ENCODE measurements at places on chromosomes 7 and 10.

DNA sequence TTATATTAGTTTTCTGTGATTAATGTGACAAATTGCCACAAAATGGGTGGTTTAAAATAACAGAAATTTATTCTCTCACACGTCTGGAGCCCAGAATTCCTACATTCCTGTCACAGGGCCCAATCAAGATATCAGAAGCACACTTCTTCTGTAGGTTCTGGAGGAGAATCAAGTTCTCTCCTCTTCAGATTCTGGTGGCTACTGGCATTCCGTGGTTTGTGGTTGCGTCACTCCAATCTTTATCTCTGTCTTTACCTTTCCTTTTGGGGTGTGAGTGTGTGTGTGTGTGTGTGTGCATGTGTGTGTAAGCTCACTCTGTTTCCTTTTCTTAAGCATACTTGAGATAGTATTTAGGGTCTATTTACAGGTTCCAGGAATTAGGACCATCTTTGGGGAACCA, 115.5 kb upstream of the DKK1 start:
- DNase-seq: no peak
- H3K27me3 ChIP-seq: no peaks in the 10 kb centered on the region
- no peak overlapping the region for H3K27ac ChIP-seq
- H3K4me1 ChIP-seq: no peaks in the 10 kb centered on the region
- no peaks in the 10 kb centered on the region for H3K36me3 ChIP-seq

DNA sequence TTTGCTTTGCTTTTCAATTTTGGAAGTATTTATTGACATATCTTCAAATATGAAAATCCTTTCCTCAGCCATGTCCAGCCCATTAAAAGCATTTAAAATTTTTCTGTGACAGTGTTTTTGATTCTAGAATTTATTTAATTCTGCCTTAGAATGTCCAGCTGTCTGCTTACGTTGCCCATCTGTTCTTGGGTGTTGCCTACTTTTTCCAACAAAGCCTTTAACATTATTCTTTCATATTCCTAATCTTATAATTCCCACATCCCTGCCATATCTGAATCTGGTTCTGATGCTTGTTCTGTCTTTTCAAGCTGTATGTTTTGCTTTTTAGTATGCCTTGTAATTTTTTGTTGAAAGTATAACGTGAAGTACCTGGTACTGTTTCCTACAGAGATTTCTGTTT, 204.7 kb upstream of the VSTM2A start:
- H3K4me3 ChIP-seq: no peak overlapping the region
- no peaks in the 10 kb centered on the region for H3K36me3 ChIP-seq
- DNase-seq: no peak
- no peak overlapping the region for H3K27ac ChIP-seq

- H3K4me1 ChIP-seq: no peaks in the 10 kb centered on the region
- no peak overlapping the region for H3K4me3 ChIP-seq
- H3K36me3 ChIP-seq: no peaks in the 10 kb centered on the region
- no peak for DNase-seq
- H3K27me3 ChIP-seq: no peaks in the 10 kb centered on the region
- no peak overlapping the region for H3K27ac ChIP-seq
These were observed 947.9 kb upstream of the LRRN3 start for GRCh38 chr7:110142939-110143526.

DNA sequence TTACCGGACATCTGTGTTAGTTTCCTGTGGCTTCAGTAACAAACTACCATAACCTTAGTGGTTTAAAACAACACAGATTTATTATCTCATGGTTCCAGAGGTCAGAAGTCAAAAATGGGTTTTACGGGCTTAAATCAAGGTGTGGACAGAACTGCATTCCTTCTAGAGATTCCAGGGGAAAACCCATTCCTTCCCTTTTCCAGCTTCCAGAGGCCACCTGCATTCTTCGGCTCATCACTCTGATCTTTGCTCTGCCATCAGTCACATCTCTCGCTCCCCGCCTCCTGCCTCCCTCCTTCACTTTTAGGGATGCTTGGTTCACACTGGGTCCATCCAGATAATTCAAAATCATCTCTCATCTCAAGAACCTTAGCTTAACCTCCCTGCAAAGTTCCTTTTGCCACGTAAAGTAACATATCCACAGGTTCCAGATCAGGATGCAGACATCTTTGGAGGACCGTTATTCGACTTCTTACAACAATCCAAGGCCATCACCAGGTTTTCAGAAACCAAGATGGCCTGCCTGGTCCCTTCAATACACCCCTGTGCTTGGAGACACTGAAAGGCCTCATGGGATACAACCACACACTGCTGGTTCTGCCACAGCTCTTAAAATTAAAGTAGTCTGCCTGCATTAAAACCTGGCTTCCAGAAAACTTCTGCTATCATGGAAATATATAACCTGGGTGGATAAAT, 225.9 kb upstream of the MYO3A start:
- no peak overlapping the region for H3K27ac ChIP-seq
- no peak for DNase-seq
- H3K27me3 ChIP-seq: no peaks in the 10 kb centered on the region
- H3K4me1 ChIP-seq: peaks cover 3% of the 10 kb centered on the region
- no peaks in the 10 kb centered on the region for H3K36me3 ChIP-seq

DNA sequence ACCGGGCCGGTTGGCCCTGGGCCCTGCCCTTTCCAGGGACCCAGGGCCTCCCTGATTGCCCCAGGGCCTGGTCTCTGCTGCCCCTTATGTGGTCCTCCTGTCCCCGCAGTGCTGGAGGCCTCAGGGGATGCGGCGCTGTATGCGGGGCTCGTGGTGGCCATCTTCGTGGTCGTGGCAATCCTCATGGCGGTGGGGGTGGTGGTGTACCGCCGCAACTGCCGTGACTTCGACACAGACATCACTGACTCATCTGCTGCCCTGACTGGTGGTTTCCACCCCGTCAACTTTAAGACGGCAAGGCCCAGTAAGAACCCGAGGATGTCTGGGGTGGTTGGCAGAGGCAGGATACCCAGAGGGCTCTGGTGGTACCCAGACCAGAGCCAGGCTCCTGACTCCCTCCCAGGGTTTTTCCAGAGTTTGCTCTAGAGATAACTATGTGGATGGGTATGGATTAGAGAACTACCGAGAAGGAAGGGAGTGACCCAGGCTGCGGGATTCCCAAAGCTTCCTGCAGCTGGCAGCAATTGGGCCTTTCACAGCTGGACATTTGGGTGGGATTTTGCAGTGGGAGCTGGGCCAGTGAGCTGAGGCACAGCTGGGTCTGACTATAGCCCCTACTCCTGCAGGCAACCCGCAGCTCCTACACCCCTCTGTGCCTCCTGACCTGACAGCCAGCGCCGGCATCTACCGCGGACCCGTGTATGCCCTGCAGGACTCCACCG, 28.1 kb upstream of the SLC29A3 start:
- no peaks in the 10 kb centered on the region for H3K27me3 ChIP-seq
- H3K4me3 ChIP-seq: no peak overlapping the region
- no peaks in the 10 kb centered on the region for H3K4me1 ChIP-seq

GRCh38 chr7:134916171-134916883, 70.0 kb upstream of the AGBL3 start:
- H3K27me3 ChIP-seq: no peaks in the 10 kb centered on the region
- no peaks in the 10 kb centered on the region for H3K4me1 ChIP-seq
- no peak overlapping the region for H3K4me3 ChIP-seq
- H3K27ac ChIP-seq: no peak overlapping the region
- DNase-seq: no peak

DNA sequence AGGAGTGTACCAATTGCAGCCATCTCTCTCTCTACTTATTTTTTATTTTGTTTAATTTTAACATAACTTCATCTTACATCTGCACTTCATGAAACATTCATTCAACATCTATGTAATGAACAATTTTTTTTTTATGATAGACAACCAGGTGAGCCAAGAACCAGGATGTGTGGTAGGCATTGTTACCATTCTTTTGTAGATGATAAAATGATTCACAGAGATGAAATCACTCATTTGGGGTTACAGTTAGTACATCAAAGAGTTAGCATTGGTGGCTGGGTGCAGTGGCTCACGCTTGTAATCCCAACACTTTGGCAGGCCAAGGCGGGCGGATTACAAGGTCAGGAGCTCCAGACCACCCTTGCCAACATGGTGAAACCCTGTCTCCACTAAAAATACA, 127.8 kb downstream of the HDAC9 start:
- no peaks in the 10 kb centered on the region for H3K27me3 ChIP-seq
- DNase-seq: no peak
- H3K4me3 ChIP-seq: no peak overlapping the region
- no peak overlapping the region for H3K27ac ChIP-seq
- H3K36me3 ChIP-seq: no peaks in the 10 kb centered on the region
- no peaks in the 10 kb centered on the region for H3K4me1 ChIP-seq

DNA sequence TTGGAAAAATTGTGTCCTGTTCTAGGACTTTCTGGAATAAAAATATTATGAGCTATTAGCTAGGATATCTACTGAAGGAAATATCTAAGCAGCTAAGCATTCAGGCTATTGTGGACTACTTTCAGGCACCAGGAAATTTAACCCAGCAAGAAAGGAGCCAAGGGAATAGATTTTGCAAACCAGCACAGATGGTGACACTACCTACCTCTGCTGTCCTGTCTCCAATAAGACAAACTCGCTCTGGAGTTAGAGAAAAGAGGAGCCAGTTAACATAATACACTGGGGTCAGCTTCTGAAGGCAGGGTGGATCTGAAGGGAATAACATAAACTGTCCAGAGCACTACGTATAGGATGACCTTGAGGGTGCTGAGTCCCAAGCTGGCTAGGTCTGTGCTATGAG, 223.7 kb upstream of the PRSS58 start:
- H3K36me3 ChIP-seq: no peaks in the 10 kb centered on the region
- no peak overlapping the region for H3K4me3 ChIP-seq
- no peak overlapping the region for H3K27ac ChIP-seq

- H3K27me3 ChIP-seq: no peaks in the 10 kb centered on the region
- H3K4me1 ChIP-seq: no peaks in the 10 kb centered on the region
- H3K27ac ChIP-seq: no peak overlapping the region
These were observed 246.6 kb downstream of the SNX10 start for GRCh38 chr7:26538216-26538615.

GRCh38 chr10:50431133-50431532, 179.8 kb upstream of the ASAH2 start:
- H3K4me1 ChIP-seq: no peaks in the 10 kb centered on the region
- H3K27ac ChIP-seq: no peak overlapping the region
- H3K27me3 ChIP-seq: no peaks in the 10 kb centered on the region
- no peak for DNase-seq
- no peak overlapping the region for H3K4me3 ChIP-seq
- H3K36me3 ChIP-seq: no peaks in the 10 kb centered on the region

GRCh38 chr7:156962897-156963296, 13.4 kb downstream of the NOM1 start:
- no peaks in the 10 kb centered on the region for H3K27me3 ChIP-seq
- no peak overlapping the region for H3K27ac ChIP-seq
- peaks cover 25% of the 10 kb centered on the region for H3K36me3 ChIP-seq

DNA sequence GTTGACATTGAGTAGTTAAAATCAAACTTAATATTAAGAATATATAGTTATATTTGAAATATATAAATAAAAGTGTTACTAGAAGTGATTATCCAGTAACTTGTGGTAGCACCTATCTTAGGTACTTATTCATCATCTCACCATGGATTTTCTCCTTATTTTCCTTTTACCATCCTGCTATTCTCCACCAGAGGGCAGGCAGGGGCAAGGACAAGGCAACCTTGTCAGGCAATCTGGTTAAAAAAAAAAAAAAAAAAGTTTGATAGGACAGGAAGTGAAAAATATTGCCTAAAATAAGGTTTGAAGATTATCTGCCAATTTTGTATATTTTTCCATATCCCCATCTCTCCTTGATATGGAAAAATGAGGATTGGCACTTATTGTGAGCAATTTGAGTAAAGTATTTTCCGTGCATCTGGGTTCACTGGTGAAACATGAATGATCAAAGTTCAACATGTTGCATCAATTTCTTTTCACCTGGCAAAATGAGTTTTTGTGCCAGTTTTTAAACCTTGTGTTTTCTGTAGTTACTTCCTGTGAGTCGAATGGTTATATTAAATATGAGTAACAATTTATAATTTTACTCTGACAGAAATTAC, 256.7 kb downstream of the AGMO start:
- DNase-seq: peak; percentile 64
- no peaks in the 10 kb centered on the region for H3K27me3 ChIP-seq
- no peak overlapping the region for H3K27ac ChIP-seq

DNA sequence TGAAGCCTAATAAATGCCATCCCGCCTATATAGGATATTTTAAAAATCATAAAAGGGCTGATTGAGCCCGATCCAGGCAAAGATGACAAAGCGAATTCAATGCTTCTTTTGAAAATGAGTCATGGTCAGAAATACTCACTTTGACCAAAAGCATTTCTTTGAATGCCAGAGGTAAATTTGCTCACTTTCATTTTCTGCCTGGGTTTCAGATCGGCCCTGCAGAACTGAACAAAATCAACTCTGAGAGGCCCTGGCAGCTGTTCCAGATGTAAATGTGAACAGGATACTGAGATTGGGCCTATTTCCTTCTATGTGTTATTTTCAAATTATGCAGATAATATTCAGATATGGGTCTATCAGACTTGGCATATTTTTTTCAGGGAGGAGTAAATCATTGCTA, 114.8 kb upstream of the ARID5B start:
- no peaks in the 10 kb centered on the region for H3K36me3 ChIP-seq
- H3K4me1 ChIP-seq: no peaks in the 10 kb centered on the region
- H3K27me3 ChIP-seq: no peaks in the 10 kb centered on the region
- H3K4me3 ChIP-seq: no peak overlapping the region

GRCh38 chr7:108002726-108003598, at the start of gene LAMB1:
LAMB1 (minus strand) TSS chr7:108003161; CDS start chr7:108002885, 276 bp downstream.
- peak within 1 kb of the TSS; percentile 74 for H3K4me3 ChIP-seq
- peak; percentile 84 for DNase-seq
- H3K4me1 ChIP-seq: peaks cover 2% of the 10 kb centered on the region
- peak within 1 kb of the TSS; percentile 65 for H3K27ac ChIP-seq
- H3K27me3 ChIP-seq: peaks cover 5% of the 10 kb centered on the region

- H3K36me3 ChIP-seq: no peaks in the 10 kb centered on the region
- no peak overlapping the region for H3K4me3 ChIP-seq
- no peaks in the 10 kb centered on the region for H3K4me1 ChIP-seq
- DNase-seq: no peak
- H3K27ac ChIP-seq: no peak overlapping the region
These were observed 156.7 kb downstream of the MBL2 start for GRCh38 chr10:52615756-52616394.

DNA sequence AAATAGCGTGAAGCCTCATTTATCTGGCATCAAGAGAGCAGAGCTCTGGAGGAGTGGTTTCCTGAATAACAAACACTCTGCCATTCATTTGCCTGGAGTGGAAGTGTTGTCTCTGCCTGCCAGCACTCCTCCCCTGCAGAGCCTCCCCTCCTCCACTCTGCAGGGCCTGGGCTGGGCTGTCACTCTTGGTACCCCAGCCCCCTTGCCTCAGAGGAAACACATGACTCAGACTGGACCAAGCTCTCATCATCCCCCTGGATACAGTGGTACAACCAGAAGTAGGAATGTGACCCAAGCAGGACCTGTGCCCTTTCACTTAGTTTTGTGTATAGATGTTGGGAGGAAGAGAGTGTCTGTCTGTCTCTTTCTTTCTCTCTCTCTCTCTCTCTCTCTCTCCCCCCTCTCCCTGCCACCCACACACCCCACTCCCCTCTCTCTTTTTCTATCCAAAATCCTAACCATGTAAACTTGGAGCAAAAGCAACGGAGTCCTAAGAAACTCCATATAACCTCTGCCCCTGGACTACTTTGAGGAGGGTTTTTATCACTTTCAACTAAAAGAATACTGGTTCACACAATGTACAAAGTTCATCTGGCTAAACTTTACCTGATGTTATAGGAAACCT, 43.9 kb downstream of the DOCK4 start:
- DNase-seq: peak; percentile 96
- no peaks in the 10 kb centered on the region for H3K27me3 ChIP-seq
- no peak overlapping the region for H3K27ac ChIP-seq
- H3K4me3 ChIP-seq: no peak overlapping the region
- no peaks in the 10 kb centered on the region for H3K36me3 ChIP-seq
- peaks cover 19% of the 10 kb centered on the region for H3K4me1 ChIP-seq

Measured in mesendoderm (in vitro differentiated cells).